Pancreas (tissue), 10 donors: ENCODE measurements at places on chromosomes 5 and 9. TPM values are rescaled to one million over a fixed set of nuclear protein-coding genes. Genes with fewer than 3 reads are reported as not detected.

DNA sequence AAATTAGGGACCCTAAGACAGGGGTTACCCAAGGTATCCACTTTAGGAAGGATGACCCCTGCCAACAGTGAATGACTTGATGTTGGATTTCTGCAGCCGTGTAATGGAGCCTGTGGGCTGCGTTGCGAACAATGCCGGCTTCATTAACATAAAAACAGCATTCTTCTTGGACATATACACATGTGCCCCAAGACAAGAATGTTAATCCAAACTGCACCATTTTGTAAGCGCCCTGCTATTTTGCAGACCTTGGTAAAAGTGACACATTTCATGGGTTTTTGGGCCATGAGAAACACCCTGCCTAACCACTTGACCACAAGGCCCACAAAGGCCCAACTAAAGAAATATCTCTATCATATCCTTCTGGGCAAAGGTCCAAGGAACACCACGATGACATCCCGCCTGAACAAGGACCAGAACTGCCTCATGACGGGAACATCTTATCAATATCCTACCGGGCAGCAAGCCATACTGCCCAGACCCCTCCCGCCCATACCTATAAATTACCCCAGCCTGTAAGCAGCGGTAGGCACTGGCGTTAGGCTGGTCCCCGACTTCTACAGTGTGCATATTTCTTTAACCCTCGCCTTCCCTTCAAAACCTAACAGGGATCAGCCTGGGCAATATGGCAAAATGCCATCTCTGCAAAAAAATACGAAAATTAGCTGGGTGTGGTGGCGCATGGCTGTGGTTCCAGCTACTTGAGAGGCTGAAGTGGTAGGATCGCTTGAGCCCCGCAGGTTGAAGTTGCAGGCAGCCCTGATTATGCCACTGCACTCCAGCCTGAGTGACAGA is 9.7 kb upstream of the PDCD1LG2 start:
- no peaks in the 10 kb centered on the region for H3K4me1 ChIP-seq
- no peaks in the 10 kb centered on the region for H3K36me3 ChIP-seq

The DOK3 gene
- total RNA-seq, result 7.1 TPM

GRCh38 chr9:95584176-95584575 is 67.4 kb upstream of the PTCH1 start:
- H3K4me3 ChIP-seq, result no peak overlapping the region
- no peak overlapping the region for H3K27ac ChIP-seq
- no peak for DNase-seq
- H3K36me3 ChIP-seq, result no peaks in the 10 kb centered on the region
- no peaks in the 10 kb centered on the region for H3K27me3 ChIP-seq

- H3K27me3 ChIP-seq, result no peaks in the 10 kb centered on the region
- no peaks in the 10 kb centered on the region for H3K36me3 ChIP-seq
- no peak overlapping the region for H3K4me3 ChIP-seq
- peaks cover 20% of the 10 kb centered on the region for H3K4me1 ChIP-seq
- H3K27ac ChIP-seq, result no peak overlapping the region
Observed at GRCh38 chr5:123881759-123882244, 369.8 kb downstream of the CSNK1G3 start.

DNA sequence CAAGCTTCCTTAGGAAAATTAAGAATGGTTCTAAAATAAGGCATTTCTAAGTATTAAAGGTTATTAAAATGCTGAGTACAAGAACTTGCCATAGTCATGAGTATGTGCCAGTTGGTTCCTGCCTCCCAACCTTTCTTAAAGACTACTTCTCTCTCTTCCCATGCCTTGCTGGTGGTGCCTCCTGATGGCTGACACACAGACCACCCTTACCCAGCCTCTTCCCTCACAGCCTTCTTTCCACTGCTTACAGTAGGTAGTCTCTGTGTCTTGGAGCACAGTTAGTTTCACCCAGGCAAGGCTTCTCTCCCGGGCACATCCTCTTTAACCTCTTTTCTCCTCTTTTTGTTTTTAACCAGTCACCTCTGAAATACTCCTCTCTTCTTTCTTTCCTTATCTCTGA is 20.6 kb upstream of the GPR150 start:
- no peaks in the 10 kb centered on the region for H3K4me1 ChIP-seq
- H3K27ac ChIP-seq, result no peak overlapping the region
- DNase-seq, result no peak
- H3K36me3 ChIP-seq, result no peaks in the 10 kb centered on the region
- H3K27me3 ChIP-seq, result no peaks in the 10 kb centered on the region

The ZNF618 gene
- 14.0 TPM for total RNA-seq

The RAB14 gene
- total RNA-seq, result 31.8 TPM

The IRX1 gene
- 0.09 TPM for total RNA-seq

DNA sequence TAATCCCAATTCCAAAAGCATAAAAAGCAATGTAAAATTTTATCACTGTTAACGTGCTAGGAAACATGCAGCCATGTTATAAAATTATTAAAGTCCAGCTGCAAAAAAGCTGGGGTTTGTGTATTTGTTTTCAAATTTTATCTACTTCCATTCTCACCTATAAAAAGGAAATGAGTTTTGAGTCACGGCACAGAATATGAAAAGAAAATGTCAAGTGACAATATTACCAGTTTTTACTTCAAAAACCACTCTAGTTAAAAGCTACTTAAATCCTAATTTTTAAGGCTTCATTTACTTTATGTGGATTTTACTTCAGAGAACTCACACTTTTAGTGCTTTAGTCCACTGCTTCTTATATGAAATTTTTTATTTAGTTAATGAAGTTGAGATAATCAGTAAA is 72.7 kb upstream of the IFNE start:
- no peak for DNase-seq
- H3K36me3 ChIP-seq, result no peaks in the 10 kb centered on the region
- H3K4me3 ChIP-seq, result no peak overlapping the region
- H3K27ac ChIP-seq, result no peak overlapping the region
- H3K27me3 ChIP-seq, result peaks cover 6% of the 10 kb centered on the region

DNA sequence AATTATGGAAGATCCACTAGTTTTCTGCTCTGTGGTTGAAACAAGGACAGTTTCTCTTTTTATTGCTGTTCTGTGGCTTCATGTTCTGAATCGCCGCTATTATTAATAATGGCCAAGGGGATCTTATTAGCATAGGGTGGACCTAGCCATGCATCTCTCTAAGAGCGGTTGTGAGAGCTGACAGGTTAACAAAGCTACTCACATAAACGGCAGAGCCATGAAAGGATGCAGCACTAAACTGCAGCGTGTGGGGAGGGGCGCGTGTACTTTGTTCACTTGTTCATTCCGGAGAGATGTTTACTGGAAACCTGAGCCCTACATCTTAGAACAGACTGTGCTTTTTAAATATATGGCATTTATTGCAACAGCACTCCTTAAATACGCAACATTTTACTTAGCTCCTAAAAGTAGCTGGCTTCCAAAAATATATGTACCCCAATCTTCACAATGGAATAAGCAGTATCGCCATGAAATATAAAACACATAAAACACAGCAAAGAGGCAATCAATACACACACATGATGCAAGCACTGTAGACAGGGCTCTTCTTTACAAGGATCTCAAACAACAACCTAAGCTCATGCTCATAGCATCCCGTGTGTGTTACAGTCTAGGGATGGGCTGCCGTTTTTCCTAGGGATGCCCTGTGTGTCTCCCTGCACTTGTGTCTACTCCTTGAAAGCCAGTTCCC is 424.6 kb downstream of the MED10 start:
- no peak overlapping the region for H3K27ac ChIP-seq
- no peak for DNase-seq
- H3K36me3 ChIP-seq, result no peaks in the 10 kb centered on the region

DNA sequence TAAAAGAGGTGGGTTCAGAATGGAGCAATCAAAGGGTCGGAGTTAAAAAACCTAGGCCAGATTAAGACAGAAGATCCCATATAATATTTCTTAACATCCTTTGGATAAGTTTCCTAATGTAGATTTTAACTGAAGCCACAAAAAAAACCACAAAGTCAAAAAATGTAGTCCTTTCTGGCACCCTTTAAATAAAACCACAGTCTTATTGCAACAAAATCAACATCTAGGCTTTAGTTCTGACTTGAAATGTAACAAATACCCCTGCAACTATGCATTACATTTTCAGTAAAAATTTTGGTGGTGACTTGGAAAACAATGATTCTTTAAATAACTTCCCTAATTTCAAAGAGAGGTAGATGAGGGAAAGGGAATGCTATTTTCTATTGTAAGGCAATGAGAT is 109.2 kb downstream of the PSAT1 start:
- H3K36me3 ChIP-seq, result no peaks in the 10 kb centered on the region
- H3K27ac ChIP-seq, result no peak overlapping the region
- no peak for DNase-seq
- H3K4me3 ChIP-seq, result no peak overlapping the region

GRCh38 chr5:152349683-152350526 is 55.2 kb downstream of the NMUR2 start:
- no peaks in the 10 kb centered on the region for H3K27me3 ChIP-seq
- no peaks in the 10 kb centered on the region for H3K4me1 ChIP-seq
- no peaks in the 10 kb centered on the region for H3K36me3 ChIP-seq
- H3K4me3 ChIP-seq, result no peak overlapping the region
- H3K27ac ChIP-seq, result no peak overlapping the region

DNA sequence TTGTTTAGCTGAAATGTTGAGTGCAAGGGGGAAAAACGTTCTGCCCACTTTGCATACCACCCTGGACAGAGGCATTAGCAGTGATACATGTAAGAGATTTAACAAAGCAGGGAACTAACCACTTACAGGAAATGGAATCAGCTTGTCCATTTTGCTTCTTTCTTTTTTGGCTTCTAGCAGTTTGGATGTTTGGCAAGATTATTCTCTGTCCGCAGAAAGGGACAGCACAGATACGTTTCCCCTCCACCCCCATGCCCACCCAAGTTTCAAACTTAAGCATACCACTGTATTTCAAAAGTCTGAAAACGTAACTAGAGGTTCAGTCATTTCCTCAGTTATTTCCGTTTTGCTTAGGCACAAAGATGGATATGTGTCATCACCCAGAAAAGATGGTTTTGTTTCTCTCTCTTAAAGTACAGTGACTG is 118.4 kb downstream of the GDNF start:
- peaks cover 4% of the 10 kb centered on the region for H3K4me1 ChIP-seq
- H3K27ac ChIP-seq, result no peak overlapping the region
- H3K4me3 ChIP-seq, result no peak overlapping the region

DNA sequence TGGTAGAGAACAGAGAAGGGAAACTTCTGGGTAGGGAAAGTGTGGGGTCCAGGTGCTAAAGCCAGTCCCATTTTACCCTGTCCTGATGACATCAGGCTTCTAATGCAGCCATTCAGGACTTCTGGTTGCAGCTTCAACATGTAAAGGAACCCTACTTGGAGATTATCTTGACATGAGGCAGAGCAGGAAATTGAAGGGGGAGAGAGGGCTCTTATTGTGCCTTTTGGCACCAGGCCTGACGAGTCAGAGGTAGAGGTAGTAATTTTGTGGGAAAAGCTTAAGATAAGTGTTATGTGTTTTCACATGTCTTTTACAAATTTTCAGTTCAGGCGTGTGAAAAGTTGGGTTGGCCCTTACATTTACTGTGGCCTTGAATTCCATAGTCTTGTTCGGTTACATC is 102.4 kb upstream of the APC start:
- no peak for DNase-seq
- H3K36me3 ChIP-seq, result no peaks in the 10 kb centered on the region
- H3K27ac ChIP-seq, result no peak overlapping the region
- H3K27me3 ChIP-seq, result no peaks in the 10 kb centered on the region
- H3K4me3 ChIP-seq, result no peak overlapping the region

GRCh38 chr9:104906441-104907277 is 21.3 kb downstream of the ABCA1 start:
- DNase-seq, result no peak
- H3K27me3 ChIP-seq, result no peaks in the 10 kb centered on the region
- H3K4me1 ChIP-seq, result peaks cover 14% of the 10 kb centered on the region
- no peak overlapping the region for H3K4me3 ChIP-seq
- H3K36me3 ChIP-seq, result no peaks in the 10 kb centered on the region

The CRB2 gene
- total RNA-seq, result not detected

GRCh38 chr9:115170358-115171073 is 52.6 kb upstream of the TNC start:
- no peak overlapping the region for H3K27ac ChIP-seq
- no peaks in the 10 kb centered on the region for H3K27me3 ChIP-seq
- no peak for DNase-seq
- H3K4me3 ChIP-seq, result no peak overlapping the region
- no peaks in the 10 kb centered on the region for H3K4me1 ChIP-seq

DNA sequence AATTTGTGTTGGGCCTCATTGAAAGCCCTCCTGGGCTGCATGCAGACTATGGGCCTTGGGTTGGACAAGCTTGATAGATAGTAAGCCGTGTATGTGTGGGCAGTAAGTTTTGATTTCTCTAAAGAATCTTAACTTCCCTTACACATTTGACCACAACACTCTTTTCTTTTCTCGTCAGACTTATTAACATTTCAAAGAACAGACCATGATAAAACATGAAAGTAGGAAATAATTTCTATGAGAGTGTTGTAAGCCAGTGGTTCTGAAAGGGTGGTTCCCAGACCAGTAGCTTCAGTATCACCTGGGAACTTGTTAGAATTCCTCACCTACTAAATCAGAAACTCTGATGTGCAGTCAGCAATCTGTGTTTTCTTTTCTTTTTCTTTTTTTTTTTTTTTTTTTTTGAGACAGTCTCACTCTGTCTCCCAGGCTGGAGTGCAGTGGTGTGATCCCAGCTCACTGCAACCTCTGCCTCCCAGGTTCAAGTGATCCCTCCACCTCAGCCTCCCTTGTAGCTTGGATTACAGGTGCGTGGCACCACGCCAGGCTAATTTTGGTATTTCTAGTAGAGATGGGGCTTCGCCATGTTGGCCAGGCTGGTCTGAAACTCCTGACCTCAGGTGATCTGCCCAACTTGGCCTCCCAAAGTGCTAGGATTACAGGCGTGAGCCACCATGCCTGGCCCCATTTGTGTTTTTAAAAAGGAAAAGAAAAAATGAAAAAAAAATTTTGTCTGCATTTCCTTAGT is 20.0 kb upstream of the GCNT1 start:
- H3K4me3 ChIP-seq, result no peak overlapping the region
- no peak overlapping the region for H3K27ac ChIP-seq
- H3K27me3 ChIP-seq, result no peaks in the 10 kb centered on the region
- DNase-seq, result no peak
- H3K4me1 ChIP-seq, result no peaks in the 10 kb centered on the region
